CD4-positive, alpha-beta T cell treated with Interleukin-15 for 4 hours (primary cell): ENCODE measurements at places on chromosomes 11 and 22.
A peak's percentile ranks its signal among the peaks of the same experiment; 100 is the strongest.

- DNase-seq: no peak
Measured at GRCh38 chr11:70468256-70469195, 70.2 kb downstream of the CTTN start.

GRCh38 chr11:133263332-133263731, 269.0 kb downstream of the OPCML start:
- DNase-seq: no peak

DNA sequence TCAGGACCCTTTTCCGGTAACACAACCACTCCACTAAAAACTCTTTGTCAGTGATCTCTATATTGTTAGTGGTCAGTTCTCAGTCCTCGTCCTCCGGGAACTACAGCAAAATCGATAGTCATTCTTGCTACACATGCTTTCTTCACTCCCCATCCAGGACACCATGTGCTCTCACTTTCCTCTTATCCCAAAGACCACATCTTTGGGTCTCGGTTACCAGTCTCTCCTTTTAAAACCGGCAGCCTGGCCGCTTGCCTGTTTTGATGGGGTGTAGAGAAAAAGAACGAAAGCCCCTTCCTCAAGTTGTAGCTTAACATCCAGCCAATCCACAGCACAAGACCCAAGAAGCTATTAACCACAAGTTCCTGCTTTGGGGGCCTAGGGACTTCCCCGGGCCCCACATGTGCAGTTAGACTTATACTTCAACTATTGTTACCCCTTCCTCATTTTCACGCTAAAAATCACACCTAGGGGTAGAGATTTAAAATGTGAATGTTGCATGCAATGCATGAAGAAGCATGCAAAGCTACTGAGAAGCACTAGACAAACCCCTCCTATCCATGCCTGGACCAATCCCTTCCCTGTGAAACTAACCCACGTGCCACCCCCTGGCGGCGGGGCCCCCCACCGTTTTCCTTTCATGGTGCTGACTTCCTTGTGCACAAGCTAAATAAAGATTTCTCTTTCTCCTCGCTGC, 1.5 kb upstream of the TOLLIP start:
- peak; percentile 63 for DNase-seq

GRCh38 chr22:50138988-50139387, 31.5 kb upstream of the PANX2 start:
- no peak for DNase-seq

GRCh38 chr11:61538636-61538961, 30.1 kb downstream of the LRRC10B start:
- no peak for DNase-seq

DNA sequence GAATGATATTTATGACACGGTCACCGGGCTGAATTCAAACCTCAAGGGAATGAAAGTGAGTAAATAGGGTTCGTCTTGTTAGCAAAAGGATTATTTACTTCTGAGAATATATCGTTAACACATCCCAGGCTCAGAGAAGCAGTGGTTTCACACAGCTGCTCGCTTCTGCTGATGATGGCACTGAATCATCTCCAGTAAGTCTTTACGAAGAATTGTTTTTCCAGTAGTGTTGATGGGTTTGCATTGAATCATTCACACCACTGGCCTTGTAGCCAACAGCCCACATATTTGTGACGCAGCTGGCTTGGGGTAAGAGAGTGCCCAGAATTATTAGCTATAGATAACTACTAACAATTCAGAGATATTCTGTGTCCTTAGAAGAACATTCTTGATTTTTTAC, 236.3 kb downstream of the CADM1 start:
- peak; percentile 20 for DNase-seq

DNA sequence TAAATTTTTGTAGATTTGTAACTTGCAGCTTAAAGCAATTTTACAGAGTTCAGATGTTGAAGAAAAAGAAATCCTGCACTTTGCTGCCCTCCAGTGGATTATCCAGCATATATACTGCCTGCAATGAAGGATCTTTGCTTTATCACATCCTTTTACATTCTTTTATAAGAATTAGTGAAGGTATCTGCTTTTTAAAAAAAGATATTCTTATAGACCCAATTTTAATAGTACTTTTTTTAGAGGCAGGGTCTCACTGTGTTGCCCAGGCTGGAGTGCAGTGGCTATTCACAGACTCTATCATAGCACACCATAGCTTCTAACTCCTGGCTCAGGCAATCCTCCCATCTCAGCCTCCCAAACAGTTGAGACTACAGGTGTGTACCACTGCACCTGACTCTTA, 60.7 kb downstream of the TTC17 start:
- peak; percentile 20 for DNase-seq

GRCh38 chr11:88886796-88887195, 179.0 kb downstream of the GRM5 start:
- DNase-seq: peak; percentile 47

- no peak for DNase-seq
Measured at GRCh38 chr22:50040717-50041116, 17.4 kb downstream of the TTLL8 start.

DNA sequence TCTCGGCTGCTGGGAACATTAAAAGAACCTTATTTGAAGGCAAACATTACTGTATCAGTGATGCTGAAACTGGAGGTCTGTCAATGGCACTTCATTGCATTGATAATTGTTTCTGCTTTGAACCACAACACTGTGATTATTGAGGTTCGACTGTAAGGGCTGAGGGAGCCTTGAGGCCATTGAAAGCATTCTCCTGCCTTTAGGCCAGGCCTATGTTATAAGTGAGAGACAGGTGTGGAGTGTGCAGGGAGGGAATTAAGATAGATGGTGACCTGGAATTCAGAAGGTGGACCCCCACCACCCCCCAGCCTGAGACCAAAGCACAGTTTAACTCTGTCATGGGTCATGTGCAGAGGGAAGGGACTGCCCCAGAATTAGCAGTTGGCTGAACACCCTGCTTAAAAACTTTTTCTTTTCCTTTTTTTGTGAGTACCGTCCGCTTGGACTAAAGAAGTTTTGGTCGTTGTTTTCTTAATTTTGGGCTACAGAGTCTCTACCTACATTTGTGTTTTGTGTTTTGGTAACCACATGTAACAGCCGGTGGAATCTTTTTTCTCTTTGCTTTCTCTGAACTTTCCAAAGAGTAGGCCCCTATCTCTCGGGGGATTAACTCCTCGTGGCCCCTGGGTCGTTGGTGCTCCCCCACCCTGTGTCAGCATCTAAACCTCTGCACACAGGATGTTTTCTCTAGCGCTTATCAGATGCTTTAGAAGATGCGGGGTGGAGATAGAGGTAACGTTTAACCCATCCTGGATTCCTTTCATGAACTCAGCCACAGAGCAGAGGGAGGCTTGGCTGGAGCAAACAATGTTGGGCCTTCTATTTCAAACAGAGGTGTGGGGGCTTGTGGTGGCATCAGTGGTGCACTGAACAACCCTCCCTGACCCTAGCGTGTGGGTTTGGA, 43.7 kb downstream of the ZBTB16 start:
- DNase-seq: peak; percentile 10

DNA sequence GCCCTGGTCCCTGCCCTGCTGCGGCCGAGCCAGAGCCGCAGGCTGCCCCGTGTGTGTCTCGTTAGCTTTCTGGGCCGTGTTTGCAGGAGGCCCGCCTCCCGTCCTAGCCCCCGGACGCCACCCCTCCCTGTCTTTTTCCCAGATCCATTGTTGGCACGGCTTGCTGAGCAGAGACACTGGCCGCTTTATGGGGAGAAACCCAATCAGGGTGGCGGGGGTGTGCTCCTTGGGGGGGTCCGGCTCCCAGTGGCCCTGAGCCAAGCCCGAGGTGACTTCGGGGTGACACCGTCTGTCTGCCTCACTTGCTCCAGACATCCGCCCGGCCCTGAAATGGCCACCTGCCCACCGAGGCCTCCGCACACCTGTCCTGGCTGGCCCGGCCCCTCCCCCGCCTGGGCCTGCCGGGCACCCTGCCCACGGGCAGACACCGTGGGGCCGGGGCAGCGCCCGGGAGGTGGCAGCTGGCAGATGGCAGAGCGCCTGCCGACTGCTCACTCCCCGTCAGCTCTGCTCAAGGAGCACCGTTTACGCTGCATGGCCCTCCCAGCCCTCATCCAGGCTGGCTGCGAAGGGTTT, 43.1 kb upstream of the PPARA start:
- DNase-seq: no peak

GRCh38 chr11:61004761-61005181, 33.3 kb downstream of the CD6 start:
- DNase-seq: peak; percentile 40

- DNase-seq: no peak
Measured at GRCh38 chr11:134665188-134665535, 253.1 kb upstream of the B3GAT1 start.
